Aorta (tissue), 5 donors: ENCODE measurements at places on chromosomes 2 and 18. TPM values are rescaled to one million over a fixed set of nuclear protein-coding genes. Genes with fewer than 3 reads are reported as not detected.

The ARHGEF4 gene
- 6.9 TPM for total RNA-seq

The SLC19A3 gene
- total RNA-seq, result 2.8 TPM

DNA sequence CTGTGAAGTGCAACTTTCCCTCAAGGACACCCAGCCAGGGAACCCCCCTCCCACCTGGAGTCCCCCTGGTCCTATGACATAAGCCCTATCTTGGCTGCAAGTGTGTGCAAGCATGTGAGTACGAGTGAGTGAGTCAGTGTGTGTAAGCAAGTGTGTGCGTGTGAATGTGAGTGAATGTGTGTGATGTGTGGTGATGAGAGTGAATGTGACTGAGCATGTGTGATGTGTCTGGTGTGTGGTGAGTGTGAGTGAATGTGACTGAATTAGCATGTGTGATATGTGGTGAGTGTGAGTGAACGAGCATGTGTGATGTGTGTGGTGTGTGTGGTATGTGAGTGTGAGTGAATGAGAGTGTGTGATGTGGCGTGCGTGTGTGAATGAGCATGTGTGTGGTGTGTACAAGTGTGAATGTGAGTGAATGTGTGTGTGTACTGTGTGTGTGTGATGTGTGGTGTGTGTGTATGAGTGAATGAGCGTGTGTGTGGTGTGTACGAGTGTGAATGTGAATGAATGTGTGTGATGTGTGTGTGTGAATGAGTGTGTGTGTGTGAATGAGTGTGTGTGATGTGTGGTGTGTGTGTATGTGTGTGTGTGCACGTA lies 68.8 kb upstream of the SMAD7 start:
- no peak for DNase-seq

GRCh38 chr18:79491081-79491551 lies 95.4 kb downstream of the NFATC1 start:
- peak; percentile 59 for DNase-seq
